ENCODE measurements at places on chromosomes 5 and 9.

DNA sequence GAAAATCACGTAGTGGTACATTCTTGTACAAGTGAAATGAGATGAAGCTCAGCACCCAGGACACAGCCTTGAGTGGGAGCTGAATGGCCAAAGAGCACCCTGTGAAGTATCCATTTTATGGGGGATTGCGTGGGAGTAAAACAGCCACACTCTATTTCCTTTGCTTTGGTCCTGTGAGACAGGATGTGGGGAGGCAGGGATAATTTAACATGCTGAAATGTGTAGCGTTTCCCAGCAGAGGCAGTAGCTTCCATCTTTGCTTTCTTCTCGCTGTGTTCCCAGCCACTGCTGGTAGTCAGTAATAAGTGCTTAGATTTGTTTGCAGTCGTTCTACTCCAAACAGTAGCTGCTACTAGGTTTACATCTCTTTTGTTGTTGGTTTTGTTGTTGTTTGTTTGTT is 4.4 kb downstream of the IL31RA start:
- DNase-seq: no peak

DNA sequence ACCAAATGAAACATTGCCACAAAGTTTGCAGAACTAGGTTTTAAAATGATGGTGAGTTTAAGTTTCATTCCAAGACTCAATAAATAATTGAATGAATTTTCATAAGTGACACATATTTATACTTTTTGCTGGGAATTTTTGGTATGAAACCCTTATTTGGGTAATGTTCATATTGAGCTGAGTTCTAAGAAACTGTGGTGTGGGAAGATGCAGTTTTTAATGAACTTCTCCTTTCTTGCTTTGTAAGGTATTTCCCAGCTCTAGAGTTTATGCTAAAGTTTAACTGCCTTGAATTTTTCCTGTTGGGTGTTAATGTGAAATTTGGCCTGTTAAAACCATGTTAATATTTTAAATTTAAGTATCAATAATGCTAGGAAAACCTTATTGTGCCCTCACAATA is 15.1 kb downstream of the RABGAP1 start:
- DNase-seq: no peak

GRCh38 chr9:98707166-98708102 is 1.3 kb downstream of the GABBR2 start:
- DNase-seq: peak; percentile 49

GRCh38 chr9:115043632-115044031 is 74.3 kb downstream of the TNC start:
- DNase-seq: no peak

GRCh38 chr5:30890377-30890776 is 303.1 kb upstream of the CDH6 start:
- DNase-seq: no peak

DNA sequence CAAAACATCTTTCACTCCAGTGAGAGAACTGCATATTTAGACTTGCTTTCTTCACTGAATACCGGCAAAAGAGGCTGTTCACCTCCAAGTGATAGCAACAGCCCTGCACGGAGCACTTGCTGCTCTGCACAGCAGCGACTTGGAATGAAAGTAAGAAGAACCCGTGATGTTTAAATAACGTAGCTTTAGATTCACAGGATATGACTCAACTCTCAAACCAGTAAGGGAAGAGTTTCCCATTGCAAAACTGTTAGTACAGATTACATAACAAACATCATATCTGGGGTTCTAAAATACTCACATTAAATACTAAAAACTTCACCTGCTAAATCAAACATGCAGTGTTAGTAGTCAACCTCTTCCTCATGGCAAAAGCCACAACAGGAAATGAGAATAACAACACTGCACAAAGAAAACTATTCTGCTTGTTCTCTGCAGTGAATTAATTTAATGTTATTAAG is 203.4 kb downstream of the MCTP1 start:
- DNase-seq: no peak

GRCh38 chr9:91775011-91775707 is 174.9 kb downstream of the ROR2 start:
- peak; percentile 84 for DNase-seq

Data from liver (tissue), 10 donors.